Hypothalamus (tissue), 51 donors: ENCODE measurements at places on chromosomes 13 and 19.

- DNase-seq, result no peak
Observed at GRCh38 chr13:31965361-31966066, 66.1 kb upstream of the FRY start.

GRCh38 chr19:14081797-14082674 is 3.5 kb downstream of the C19orf67 start:
- DNase-seq, result no peak

GRCh38 chr13:113827021-113827420 is 36.9 kb downstream of the GAS6 start:
- no peak for DNase-seq

DNA sequence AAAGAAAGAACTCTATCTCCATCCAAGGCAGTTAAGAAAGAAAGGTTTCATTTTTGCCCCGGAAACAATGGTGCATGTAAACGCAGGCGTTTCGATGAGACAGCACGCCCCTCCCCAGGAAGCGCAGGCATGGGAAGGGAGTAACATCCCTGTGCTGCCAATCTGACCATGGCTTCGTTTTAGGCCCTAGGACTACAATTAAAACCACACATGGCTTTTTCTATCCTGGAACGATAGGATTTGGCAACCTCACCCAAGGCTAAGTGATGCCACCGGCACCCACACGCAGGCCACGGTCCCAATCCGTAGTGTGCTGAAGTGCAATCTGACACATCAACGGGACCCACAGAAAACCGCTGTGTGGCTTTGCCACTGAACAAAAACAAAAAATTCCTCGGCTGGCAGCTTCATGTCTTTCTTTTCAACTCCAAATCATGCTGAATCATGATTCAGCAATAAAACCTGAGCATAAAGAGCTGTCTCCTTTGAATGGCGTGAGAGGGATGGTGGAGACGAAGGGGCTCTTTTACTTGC is 24.2 kb downstream of the RANBP3 start:
- DNase-seq, result no peak

DNA sequence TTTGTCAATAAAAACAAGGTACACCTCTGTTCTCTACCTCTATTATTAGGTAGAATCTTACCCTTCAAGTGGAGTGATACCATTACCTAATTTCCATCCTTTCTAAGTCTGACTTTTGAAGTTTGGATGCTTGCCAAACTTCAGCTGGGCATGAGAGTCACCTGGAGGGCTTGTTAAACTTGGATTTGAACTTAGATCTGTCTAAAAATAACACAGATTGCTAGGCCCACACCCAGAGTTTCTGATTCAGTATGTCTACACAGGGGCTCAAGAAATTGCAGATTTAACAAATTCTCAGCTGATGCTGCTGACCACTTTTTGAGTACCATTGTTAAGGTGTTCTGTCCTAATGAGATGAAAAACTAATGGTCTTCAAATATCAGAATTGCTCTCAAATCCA is 512.2 kb downstream of the LMO7 start:
- no peak for DNase-seq
